ENCODE measurements at places on chromosomes 3 and 15. TPM values are rescaled to one million over a fixed set of nuclear protein-coding genes. Genes with fewer than 3 reads are reported as not detected.

GOLGA8K gene
- 0.64 TPM for total RNA-seq

GCSAM gene
- total RNA-seq, result 0.27 TPM

ILDR1 gene
- total RNA-seq, result not detected

SERPINI1 gene
- total RNA-seq, result 36.5 TPM

CELSR3 gene
- total RNA-seq, result 37.4 TPM

RFX7 gene
- total RNA-seq, result 25.7 TPM

MELTF gene
- 1.3 TPM for total RNA-seq

NRG4 gene
- 2.2 TPM for total RNA-seq

RPUSD2 gene
- total RNA-seq, result 8.1 TPM

SAXO2 gene
- 13.8 TPM for total RNA-seq

SIDT1 gene
- total RNA-seq, result 37.4 TPM

CPLX3 gene
- 1.00 TPM for total RNA-seq
